Hippocampal formation (tissue), 2 donors: ENCODE measurements at places on chromosomes 2 and 18.

- no peak for DNase-seq
These were observed 61.2 kb downstream of the LRPPRC start for GRCh38 chr2:43934567-43934966.

DNA sequence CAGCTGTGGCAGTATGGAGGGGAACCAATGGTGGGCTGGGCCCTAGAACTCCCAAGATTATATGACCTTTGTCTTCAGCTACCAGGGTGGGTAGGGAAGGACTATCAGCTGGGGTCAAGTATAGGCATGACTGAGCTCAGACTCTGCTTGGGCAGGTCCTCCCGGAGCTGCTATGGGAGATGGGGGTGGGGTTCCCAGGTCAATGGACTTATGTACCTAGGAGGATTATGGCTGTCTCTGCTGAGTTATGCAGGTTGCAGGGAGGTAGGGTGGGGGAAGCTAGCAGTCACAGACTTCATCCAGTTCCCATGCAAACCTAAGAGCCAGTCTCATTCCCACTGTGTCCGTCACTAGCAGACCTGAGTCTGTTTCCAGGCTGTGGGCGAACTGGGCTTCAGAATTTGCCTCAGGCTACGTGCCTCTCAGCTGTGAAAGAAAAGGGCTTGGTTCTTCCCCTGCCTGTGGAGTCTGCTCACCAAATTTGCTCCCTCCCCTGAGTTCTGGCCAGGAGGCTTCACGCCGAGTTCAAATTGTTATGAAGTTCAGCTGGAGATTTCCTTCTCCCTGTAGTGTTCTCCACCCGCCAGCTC lies 985.8 kb upstream of the NRXN1 start:
- no peak for DNase-seq

- DNase-seq, result no peak
These were observed 57.9 kb downstream of the NCK2 start for GRCh38 chr2:105802587-105802986.

DNA sequence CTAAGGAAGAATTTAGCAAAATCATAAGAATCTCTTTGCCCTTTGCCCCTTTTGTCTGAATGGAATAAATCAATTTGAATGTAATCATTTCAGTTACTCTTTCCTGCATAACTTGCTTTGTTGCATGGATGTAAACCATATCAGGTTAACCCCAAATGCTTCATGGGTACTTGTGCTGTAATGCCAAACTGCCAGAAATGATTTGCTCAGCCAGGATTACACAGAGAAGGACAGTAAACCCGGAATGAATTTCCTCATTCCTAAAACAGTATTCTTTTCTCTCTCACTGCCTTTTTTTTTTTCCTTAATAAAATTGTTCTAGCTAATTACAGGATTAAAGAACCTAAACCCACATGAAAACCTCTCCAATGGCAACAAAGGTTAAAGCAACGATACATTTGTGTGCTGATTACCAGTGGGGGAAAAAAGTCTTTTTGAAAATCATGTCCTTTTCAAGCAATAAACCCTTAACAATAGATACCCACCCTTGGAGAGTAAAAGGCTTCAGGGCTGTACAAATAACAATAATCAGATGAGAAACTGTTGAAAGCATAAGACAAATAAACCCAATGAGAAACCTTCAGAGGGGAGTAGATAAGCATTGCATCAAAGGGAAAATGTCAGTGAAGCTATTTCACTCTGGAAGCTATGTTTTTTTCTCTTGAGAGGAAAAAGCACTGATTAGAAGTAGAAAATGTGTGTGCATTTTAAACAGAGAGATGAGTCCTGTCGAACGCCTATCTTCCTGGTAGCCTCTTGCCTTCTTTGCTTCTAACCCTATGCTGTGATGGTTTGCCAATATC lies 275.3 kb downstream of the CDH2 start:
- DNase-seq, result no peak

GRCh38 chr2:213156717-213157116 lies 5.3 kb upstream of the IKZF2 start:
- no peak for DNase-seq

GRCh38 chr18:51447351-51448342 lies 250.2 kb upstream of the MEX3C start:
- peak; percentile 42 for DNase-seq
